ENCODE measurements at places on chromosomes 1 and 21.

DNA sequence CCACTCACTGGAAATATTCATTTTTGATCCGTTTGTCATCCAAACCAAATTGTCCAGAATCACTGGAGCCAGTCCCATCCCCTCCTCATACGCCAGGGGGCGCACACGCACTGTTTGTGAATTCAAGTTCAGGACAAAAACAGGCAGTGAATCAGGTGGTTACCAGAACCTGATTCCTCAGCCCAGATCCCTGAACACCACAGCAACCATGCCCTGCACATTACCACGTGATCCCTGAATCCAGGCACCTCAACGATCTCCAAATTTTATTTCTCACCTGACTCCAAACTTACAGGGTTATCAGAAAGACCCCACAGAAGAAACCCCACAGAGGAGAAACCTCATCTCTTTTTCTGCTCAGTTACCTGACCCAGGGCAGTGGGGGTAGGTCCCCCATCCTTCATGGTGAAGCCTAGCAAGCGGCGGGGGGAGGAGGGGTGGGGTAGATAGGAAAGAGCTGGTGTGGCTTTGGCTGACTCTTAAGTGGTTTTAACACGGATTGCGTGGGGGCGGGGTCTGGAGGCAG is 1.4 kb upstream of the PTPRF start:
- peak; percentile 59 for DNase-seq

GRCh38 chr1:157842939-157843338 is 1.3 kb upstream of the CD5L start:
- DNase-seq, result no peak

GRCh38 chr21:36915014-36915695 is 51.3 kb downstream of the HLCS start:
- no peak for DNase-seq

- DNase-seq, result no peak
These were observed 54.7 kb upstream of the ARHGEF16 start for GRCh38 chr1:3399732-3400131.

- DNase-seq, result no peak
These were observed at the start of gene TRAF5 for GRCh38 chr1:211326528-211327345. TSS of gene TRAF5 (plus strand) at chr1:211326833. CDS start at chr1:211353240, 26,407 bp downstream.

DNA sequence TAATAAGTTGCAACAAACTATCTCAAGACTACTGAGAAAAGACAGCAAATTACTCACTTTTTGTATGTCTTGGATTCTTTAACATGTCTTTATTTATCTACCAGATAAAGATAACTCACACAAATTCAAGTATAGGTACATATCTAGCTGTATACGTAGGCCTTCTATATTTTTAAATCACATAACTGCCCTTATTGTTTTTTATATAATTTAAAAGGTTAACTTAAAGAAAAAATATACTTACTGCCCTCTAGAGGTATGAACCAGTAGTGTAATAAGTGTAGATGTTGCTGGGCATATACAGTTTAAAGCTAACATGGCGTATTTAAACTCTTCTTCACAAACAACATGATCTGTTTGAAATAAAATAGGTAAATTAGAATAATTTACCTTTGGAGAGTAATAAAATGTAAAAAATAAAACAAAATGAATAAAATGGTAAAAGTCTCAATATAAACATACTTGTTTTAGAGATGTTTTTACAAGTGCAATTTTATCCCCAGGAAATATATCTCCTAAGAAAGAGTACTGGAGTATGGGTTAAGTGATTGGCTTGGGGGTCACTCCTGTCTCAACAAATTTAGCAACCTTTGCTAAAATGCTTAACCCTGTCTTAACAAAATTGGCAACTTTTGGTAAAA is 235.2 kb downstream of the KCNT2 start:
- no peak for DNase-seq

DNA sequence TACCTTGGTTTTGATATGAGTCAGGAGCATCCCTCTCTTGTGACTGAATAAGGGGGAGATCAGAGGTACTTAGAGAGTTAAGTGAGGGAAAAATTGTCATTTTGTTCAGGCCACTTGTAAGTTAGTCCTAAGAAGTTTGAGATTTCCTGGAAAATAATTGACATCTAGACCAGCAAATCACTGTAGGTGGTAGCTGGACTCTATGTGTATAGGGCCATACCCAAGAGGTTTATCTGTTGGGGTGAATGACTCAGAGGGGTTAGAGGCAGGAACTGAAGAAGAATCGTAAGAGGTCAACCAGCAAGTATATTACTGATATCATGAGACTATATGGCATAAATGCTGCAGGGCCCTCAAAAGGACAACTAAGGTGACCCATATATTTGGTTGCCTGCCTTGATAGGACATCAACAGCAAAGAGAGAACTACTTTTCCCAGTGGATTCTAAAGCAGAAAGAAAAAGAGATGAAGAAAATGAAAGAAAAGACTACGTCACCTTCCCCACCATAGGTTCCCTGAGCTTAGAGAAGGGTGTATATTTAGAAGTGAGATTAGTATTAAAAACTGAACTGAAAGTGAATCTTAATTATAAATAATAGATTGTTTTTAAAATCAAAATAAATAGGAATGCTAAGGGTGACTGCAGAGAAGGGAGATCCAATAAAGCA is 8.0 kb upstream of the RNPC3 start:
- DNase-seq, result no peak

- DNase-seq, result no peak
These were observed 42.3 kb downstream of the HMCN1 start for GRCh38 chr1:185776522-185776921.

DNA sequence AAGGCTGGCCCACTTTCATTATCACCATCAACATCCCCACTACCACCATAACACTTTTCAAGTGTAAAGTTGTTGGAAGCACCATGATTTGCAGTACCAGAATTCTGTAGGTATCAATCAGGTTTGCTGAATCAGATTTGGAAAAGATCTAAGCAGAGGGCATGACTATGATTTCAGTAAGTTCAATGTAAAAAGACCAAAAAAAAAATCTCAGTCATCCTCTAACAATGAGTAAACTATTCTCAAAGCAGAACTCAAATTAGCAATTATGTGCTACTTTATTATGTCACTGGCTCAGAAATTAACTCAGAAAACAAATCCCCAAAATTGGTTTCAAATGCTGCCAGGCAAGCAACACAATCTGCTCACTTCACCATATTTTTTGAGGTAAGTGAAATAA is 187.8 kb upstream of the HP1BP3 start:
- no peak for DNase-seq

- DNase-seq, result no peak
These were observed 432.9 kb downstream of the SETD4 start for GRCh38 chr21:35627462-35627861.
